ENCODE measurements at places on chromosomes 1 and 21.

- DNase-seq = no peak
Measured at GRCh38 chr1:76868916-76869315, 1.6 kb downstream of the ST6GALNAC5 start.

DNA sequence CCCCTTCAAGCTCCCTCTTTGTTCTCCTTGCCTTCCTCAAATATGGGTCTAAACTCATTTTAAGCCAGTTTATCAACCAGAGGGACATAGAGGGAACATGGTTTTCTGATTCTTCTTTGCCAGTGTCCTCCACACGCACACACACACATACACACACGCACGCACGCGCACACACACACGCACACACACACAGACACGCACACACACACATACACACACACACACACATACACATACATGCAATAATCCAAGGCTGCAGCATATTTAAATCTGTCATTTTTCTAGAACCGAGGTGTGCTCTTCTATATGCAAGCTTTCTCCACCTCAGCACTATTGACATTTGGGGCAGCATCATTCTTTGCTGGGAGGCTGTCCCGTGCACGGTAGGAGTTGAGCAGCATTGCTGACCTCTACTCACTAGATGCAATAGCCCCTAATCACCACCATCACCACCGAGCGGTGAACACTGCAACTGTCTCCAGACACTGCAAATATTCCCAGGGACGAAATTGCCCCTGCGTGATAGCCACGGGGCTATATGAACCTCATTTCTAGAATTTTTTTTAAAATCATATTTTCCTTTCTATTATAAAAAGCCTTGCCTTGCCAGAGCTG lies 8.0 kb downstream of the TNFRSF9 start:
- no peak for DNase-seq

DNA sequence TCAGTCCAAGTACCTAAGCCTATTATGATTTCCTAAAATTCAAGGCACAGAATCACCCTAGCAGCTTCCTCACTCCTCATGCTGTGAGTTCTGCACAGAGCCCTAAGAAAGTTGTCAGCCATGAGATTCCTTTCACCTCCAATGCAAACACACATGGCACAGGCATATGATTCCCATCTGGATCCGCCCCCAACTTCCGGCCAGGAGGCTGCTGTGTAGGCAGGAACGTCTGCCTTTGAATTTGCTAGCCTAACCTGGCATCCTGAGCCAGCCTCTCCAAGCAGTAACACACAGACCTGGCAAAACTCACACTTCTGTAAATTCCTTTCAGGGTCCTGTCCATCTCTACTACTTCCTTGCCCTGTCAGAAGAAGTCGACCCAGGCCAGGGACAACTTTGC lies 521.1 kb upstream of the BEND5 start:
- DNase-seq = no peak

DNA sequence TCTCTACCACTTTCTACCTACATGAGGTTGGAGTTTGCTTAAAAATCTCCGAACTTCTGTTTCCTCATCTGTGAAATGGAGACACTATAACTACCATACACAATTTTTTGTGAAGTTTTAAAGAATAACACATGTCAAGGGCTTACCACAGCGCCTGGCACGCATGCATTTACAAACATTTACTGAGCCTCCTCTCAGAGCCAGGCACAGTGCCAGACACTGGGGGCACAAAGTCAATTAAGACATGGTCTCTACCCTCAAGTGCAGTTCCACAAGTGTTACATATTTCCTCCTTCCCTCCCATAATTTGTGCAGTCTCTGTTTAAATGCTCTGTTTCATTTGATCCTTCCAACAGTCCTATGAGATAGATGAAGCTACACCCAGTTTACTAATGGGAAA lies 356.4 kb upstream of the ESRRG start:
- DNase-seq = peak; percentile 38

- peak; percentile 74 for DNase-seq
Measured at GRCh38 chr1:211323156-211324063, 3.2 kb upstream of the TRAF5 start.

- DNase-seq = no peak
Measured at GRCh38 chr1:58431901-58432620, 114.5 kb downstream of the OMA1 start.

DNA sequence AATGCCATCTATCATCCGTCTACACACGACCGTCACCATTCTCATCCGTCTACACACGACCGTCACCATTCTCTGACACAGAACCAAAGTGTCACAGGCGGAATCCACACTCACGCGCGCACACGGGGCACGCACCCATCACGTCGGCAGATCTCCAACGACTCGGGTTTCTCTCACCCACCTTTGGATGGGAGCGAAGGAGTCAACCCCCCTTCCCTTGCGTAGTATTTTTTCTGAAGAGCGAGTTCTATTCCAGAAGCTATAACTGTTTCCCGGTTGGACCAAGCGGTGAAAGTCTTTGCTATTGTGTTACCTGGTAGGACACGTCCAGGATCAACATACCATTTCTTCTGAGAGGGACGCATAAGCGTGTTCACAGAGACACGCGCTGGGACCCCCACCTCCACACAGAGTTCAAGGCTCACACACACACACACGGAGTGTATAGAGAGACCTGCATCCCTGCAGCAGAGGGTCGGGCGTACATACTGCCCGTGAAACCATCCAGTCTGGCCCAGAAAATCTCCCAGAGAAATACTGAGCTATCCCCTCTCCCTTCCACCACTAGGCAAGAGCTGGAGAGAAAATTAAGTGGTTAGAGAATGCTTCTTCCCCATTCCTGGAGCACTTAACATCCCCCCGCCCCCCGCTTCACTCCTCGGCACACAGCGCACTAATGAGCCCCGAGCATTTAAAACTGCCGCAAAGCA lies 741 bp downstream of the DUSP10 start:
- peak; percentile 34 for DNase-seq

DNA sequence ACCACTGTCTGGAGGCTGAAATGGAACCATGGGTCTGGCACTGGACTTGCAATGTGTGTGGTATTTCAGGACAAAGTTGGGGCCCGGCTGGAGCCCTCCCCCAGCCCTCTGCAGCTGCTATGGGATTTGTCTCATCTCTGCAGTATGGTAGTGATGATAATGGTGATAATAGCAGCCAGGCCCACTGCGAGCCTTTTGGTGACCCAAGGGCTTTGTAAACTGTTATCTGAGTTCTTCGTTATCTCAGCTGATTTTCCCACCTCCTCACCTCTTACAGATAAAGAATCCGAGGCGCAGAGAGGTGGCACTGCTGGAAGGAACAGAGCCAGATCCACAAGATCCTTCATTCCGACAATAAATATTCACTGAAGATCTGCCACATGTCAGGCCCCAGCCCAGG lies 11.7 kb upstream of the WNT4 start:
- DNase-seq = no peak

DNA sequence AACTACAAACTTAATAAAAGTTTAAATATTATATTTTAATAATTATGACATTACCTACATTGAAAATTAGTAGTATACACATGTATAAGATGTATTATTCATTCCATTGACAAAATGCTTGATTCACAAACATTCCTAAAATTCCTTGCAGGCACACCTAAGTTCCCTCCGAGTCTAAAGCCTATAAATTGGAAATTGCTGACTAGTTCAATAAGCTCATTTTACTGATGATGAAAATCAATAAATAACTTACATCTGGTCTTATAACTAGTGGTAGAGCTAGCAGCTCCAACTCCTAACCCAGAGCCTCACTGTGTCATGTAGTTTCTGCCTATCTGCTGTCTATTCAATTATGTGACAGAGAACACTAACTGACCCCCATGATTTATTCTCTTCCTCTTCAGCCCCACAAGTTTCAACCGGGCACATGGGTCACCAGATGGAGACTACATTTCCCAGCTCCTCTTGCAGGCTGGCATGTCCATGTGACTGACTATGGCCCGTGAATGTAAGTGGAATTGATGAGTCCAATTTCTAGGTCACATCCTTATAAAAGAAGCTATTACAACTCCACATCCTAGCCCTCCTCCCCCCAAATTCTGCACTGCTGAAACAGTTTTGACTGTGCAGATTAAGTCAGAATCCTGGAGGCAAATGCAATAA lies 29.6 kb upstream of the LRRC8D start:
- DNase-seq = no peak

DNA sequence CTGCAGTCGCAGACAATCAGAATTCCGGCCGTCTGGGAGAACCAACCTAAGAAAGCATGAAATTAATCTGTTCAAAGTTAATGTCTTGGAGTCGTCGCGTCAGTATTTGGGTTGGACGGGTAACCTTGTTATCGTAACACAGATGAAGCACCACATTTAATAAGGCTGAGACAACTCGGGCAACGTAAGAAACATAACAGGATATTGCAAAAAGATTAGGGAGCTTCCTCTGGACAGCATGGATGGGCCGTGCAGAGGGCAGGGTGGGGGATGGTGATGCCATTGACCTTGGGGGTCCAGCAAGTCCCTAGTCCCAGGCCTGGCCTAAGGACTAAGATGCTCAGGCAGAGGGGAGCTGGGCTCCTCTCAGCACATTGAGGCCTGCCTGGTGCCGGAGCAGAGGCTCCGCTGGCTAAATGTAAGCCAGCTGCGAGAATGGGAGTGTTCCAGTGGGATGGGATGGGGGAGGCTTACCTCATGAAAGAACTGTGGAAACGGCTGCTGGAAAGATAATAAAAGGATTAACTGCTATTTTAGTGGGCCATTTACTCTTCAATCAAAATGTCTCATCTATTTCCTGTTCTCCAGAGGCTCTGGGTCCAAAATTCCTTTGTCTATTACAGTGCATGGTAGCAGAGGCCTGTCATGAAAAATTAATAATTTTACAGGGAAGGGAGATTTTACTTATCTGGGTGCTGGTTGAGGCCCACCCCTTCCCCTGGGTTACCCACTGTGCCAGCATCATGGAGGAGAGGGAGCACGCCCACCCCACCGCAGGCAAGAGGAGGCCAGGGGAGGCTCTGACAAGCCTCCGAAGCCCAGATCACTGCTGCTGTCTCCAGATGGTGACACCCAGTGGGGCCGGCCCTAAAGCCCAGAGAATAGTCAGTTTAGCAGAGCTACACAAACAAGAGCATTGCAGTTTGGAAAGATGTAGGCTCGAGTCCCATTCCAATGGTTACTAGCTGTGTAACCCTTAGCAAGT lies 131.6 kb downstream of the DMRTB1 start:
- no peak for DNase-seq

DNA sequence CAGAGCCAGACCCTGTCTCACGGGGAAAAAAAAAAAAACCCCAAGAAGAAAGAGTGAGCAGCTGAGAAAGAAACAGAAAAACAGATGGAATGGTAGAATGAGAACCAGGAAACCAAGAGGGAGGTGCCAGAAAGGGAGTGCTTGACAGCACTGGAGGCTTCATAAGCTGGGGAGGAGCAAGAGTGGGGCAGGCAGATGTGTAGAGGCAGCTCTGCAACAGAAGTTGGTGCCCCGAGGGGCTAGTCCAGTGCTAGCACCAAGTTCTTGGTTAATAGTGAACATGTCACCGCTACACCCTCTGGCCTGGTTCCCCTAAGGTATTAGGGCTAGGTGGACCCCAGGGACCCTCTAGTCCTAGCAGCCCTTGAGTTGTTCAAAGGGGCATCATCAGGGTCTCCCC lies 98.0 kb downstream of the TGFBR3 start:
- no peak for DNase-seq

DNA sequence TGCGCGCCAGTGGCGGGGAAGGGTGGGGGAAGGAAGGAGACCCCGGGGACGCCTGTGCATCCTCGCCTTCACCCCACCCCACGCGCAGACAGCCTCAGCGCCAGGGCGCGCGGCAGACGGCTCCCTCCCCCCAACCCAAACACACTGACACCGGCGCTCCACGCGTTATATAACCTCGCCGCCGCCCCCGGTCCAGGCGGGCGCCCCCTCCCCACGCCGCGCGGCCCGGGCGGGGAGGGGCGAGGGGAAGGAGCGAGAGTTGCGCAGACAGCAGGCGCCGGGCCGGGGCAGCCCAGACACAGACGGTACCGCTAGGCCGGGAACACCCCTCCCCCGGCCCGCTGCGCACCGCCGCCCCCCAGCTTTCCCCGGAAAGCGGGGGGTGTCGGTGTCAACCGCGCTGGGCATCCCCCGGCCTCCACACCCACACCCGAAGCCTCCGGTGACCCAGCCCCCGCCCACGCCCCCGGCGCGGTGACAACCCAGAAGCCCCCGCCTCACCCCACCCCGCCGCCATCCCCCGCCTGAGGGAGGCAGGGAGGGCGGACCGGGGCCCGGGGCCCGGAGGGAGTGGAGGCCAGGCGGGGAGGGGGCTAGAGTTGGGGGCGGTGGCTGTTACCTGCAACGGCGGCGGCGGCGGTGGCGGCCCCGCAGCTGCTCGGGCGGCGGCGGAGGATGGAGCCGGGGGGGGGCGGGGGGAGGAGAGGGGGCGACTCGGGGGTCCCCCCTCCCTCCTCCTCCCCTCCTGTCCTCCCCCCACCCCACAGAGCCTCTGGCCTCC lies 432 bp downstream of the AKT3 start:
- DNase-seq = peak; percentile 54

GRCh38 chr1:228029281-228029680 lies 22.5 kb downstream of the WNT3A start:
- no peak for DNase-seq

DNA sequence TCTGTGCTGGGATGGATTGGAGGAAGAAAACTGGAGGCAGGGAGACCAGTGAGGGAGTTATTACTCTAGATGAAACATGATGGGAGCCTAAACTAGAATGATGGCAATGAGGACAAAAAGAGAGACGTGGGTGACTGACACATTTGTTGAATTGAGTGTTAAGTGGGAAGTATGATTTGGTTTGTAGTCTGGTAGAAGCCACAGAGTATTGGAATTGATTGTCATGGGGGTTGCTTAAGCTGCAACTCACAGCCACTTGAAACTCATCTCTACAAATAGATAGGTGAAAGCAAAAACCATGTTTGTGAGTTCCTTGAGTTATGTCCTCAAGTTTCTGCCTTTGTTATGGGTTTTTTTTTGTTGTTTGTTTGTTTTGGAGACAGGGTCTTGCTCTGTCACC lies 28.4 kb downstream of the FABP3 start:
- no peak for DNase-seq

DNA sequence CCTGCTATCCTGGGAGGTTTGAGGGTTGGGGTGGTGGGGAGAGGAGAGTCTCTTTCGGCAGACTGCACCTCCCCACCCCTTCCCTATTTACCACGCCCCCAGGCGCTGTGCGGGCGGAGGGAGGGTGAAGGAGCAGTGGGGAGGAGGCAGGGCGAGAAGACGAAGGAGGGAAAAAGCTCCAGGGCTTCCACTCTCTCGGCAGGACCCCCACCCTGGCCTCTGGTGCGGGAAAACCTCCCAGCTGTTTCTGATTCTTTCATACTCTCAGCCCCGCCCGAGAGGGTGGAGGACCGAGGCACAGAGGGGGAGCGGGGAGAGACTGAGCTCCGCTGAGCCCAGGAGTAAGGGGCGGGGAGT lies 866 bp upstream of the WNT2B start:
- DNase-seq = peak; percentile 27
